ENCODE measurements at places on chromosomes 3 and 15. TPM values are rescaled to one million over a fixed set of nuclear protein-coding genes. Genes with fewer than 3 reads are reported as not detected.

Gene CAPN3
- total RNA-seq = 20.0 TPM

Gene ZBTB20
- 50.8 TPM for total RNA-seq

Gene NME9
- 1.2 TPM for total RNA-seq

Gene SELENOS
- total RNA-seq = 26.7 TPM

DNA sequence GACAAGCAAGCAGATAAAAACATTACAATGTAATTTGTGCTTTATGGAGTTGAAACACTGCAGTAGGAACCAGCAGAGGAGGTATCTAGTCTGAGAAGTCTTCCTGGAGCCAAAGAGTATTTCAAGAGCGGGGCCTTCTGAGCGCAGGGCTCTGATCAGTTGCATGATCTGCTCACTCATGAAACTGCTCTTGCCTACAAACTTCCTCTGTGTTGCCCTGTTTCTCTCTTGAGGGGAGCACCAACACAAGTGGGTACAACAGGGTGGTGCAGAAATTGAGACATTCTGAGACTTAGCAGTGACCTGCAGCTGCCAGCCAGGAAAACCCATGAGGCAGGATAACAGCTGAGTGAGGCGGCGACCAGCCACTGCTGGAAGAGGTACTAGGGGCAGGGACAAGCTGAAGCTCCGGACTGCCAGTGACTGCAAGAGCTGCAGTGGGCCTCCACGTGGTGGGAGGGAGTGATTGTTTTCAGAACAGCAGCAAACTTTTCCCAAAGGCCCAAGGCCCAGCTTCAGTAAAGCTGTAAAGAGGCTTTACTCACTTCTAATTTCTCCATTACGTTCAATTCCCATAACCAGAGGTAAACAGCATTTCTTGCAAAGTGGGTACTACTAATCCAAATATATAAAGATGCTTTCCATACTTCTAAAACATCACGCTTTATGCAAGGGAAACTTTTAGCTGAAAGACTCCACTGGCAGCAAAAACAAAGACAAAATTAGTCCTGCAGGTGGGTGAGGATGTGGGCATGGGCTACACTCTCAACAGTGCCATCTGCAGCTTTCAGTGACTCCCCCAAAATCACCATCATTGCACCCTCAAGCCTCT is 69.0 kb upstream of the LPP start:
- no peak overlapping the region for H3K4me3 ChIP-seq
- DNase-seq = no peak
- peaks cover 3% of the 10 kb centered on the region for H3K4me1 ChIP-seq

GRCh38 chr3:76131396-76132153 is 346.2 kb upstream of the ZNF717 start:
- H3K27ac ChIP-seq = no peak overlapping the region
- no peak for DNase-seq
- no peaks in the 10 kb centered on the region for H3K4me1 ChIP-seq
- no peak overlapping the region for H3K4me3 ChIP-seq

DNA sequence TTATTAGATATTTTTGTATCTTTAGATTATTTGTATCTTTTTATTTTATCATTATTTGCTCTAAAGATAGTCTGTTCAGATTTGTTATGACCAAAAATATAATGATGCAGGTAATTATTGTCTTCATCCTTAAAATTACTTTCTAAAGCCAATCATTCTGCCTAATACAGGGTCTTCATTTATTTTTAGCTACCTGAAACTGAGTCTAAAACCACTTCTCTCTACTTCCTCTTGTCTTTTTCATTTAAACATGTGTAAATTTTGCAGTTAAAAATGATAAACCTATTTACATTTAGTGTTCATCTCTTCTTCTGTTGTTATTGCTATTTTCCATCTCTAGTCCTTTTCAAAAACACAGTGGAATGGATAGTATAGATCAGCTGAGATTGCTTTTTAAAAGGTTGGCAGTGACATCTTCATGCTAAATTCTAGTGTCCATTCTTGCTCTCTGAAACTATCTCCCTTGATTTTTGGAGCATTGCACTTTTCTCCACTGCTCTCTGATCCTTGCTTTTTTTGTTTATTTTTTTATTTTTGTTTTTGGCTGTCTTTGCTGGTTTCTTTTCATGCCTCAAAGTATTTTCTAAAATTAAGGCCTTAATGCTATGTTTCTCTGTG is 91.8 kb downstream of the UBE2E2 start:
- no peaks in the 10 kb centered on the region for H3K36me3 ChIP-seq
- H3K4me3 ChIP-seq = no peak overlapping the region
- no peak overlapping the region for H3K27ac ChIP-seq
- peaks cover 8% of the 10 kb centered on the region for H3K4me1 ChIP-seq
- DNase-seq = no peak

DNA sequence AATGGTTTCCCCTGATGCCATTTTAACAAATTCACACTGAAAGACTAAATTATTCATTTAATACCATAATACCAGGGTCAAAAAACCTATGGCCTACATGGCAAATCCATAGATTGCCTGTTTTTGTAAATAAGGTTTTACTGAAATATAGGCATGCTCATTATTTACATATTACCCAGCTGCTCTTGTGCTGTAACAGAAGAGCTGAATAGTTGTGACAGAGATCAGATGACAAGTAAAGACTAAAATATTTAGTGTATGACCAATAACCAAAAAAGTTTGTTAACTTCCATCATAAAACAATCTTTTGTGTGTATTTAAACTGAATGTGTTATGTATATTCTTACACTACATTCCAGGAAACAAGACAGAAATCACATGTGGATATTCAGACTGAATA is 60.2 kb downstream of the DENND4A start:
- peaks cover 15% of the 10 kb centered on the region for H3K36me3 ChIP-seq
- H3K27me3 ChIP-seq = no peaks in the 10 kb centered on the region
- no peak for DNase-seq
- H3K4me3 ChIP-seq = no peak overlapping the region
